GDM1 (cell line): ENCODE measurements at places on chromosomes 1 and 21.

DNA sequence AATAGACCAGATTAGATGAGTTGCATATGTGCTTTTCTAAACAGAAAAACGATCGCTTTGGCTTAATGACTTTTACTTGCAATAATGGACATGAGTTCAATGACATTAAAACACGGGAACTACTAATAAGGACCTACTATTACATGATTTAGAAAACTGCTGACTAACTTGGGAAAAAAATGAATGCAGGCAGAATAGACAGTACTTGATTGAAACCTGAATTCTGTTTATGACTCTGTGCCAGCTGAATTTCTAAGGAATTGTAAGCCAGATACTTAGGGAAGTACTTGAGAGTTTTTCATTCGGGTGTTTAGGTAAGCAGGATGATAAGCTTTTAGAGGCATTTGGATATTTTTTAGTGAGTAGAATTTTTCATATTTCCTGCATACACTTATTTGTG is 12.0 kb downstream of the ADGRL2 start:
- no peak for DNase-seq

DNA sequence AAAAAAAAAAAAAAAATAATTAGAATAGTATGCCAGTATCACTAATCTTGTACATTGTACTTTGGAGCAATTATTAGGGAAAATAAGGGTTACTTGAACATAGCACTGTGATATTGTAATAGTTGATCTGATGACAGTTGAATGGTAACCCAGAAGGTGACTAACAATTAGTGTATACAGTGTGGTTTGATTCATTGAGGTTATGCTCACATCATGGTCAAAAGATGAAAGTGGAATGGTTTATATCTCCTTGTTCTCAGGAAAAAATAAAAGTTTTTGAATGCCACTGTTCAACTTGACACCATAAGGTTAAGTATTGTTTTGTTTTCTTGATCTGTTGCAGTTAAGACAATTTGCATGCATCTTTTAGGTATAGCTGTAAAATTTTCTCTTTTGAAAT is 87.0 kb downstream of the GPR52 start:
- DNase-seq, result no peak

DNA sequence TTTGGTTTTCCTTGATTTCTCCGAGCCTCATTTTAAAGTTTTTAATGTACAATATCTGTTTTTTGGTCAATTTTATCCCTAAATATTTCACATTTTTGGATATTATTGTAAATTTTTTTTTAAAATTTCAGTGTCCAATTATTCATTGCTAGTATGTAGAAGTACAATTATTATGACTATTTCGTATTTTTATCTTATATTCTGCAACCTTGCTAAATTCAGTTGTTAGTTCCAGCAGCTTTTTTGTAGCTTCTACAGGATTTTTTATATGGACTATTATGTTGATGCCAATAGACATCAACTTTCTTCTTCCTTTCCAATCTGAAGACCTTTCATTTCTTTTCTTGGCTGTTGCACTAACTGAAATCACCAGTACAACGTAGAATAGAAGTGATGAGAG is 4.1 kb upstream of the PLA2G2F start:
- DNase-seq, result no peak

GRCh38 chr1:54114001-54114400 is 38.8 kb downstream of the CDCP2 start:
- DNase-seq, result no peak

DNA sequence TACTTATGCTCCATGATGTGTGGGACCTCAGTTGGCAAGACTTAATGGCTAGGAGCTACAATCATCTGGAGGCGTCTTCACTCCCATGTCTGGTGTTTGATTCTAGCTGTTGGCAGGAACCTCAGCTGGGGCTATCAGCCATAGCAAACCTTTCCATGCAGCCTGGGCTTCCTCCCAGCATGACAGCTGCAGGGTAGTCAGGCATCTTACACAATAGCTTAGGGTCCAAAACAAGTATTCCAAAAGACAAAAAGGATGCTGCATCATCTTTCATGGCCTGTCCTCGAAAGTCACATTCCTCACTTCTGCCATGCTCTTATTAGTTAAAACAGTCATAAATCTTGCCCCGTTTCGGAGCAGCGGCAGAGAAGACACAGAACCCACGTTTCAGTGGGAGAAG is 90.9 kb downstream of the LRRC8C start:
- DNase-seq, result no peak

DNA sequence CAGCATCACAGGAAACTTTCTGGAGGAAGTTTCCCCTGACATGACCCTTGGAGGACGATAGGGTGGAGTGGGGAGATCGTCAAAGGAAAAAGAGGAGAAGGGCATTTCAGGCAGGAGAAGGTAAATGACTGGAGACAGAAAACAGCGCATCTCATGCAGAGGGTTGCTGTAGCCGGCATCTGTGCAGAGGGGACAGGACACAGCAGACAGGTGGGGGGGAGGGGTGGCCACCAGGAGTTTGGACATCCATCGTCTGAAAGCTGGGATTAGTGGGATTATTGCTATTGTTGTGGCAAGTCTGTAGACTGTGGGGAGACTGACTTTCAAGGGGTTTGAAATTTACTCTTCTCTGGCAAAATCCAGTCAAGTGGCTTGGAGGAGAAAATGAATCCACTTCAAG is 463.9 kb downstream of the OMA1 start:
- no peak for DNase-seq

- no peak for DNase-seq
Measured at GRCh38 chr1:239011382-239011781, 375.0 kb upstream of the CHRM3 start.

GRCh38 chr1:185789501-185790193 is 55.5 kb downstream of the HMCN1 start:
- DNase-seq, result no peak

DNA sequence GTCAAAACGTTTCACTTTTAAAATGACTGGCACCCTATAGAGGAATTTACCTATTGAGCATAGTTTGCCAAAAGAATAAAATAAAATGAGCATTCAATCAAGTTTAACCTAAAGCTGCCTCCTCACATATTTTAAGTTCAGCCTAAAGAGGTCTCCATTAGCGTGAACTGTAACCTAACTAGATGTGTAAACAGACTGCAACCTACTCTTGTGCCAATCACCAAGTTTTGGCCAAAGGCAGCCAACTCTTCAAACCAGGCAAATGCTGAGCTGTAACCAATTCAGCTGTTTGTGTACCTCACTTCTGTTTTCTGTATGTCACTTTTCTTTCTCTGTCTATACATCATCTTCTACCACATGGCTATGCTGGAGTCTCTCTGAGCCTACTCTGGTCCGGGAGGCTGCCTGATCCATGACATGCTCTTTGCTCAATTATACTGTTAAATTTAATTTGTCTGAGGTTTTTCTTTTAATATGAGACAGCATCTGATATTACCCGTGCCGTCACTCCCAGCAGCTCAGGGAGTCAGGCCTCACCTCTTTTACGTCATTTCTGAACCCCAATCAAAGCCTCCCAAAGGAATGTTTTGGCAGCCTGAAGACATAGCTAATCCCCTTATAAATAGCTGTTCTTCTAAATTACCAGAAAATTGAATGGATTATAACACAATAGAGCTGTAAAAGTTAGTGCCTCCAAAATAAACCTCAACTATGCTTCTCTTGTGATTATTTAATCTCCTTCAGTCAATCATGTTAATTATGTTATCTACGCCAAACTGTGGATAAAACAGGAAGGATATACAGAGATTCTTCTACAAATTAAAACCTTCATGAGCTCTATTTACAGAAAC is 81.0 kb upstream of the NR5A2 start:
- DNase-seq, result no peak

GRCh38 chr21:45803618-45804340 is 160.3 kb downstream of the PCBP3 start:
- no peak for DNase-seq

DNA sequence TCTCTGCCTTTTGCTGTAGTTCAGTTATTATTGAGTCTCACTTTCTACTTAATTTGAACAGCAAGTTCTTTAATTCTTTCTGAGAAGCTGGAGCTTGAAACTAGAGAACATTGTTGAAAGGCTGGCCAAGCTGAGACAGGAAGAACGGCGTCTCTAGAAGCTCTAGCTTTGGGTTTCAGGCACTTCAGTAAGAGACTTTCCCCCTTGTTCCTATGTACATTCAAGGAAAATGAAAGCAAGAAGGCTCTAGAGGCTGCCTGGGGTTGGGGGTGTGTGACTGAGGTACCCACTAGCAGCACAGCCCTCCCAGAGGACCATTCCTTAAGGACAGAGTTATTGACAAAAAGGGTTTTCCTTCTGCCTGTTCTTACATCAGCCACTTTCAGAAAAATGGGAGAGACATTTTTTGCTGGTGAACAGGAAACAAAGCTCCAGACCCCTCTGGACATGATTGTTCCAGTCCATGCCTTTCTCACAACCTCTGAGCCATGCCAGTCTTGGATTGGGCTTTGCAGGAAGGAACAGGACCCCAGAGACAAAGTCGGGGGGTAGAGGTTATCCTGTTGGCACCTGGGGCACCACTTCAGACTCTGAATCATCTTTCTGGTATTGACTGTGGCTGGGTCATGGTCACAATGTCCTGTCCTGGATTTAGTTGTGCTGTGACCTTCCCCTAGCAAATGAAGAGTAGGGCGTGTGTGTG is 63.1 kb downstream of the LAMC2 start:
- no peak for DNase-seq

GRCh38 chr1:212098771-212099170 is 63.2 kb downstream of the DTL start:
- DNase-seq, result no peak

DNA sequence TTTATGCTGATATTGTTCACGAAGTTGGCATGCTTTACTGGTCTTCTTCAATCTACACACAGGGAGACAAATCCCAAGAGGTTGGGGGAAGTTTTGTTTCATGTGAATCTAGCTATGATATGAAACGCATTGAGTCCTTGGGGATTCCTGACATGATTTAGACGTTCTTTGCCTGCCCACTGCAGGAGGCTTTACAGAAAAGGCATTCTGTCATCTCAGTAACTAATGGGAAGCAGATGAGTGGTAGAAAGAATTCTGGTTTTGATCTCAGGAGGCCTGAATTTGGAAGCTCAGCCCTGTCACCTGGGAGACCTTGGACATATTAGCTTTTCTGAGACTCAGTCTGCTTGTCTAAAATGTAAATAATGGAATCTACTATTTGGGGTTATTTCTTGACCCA is 383.0 kb upstream of the NFIA start:
- no peak for DNase-seq

GRCh38 chr1:174815036-174815435 is 184.7 kb upstream of the CACYBP start:
- DNase-seq, result no peak

- no peak for DNase-seq
Measured at GRCh38 chr1:154871374-154871773, 1.3 kb upstream of the KCNN3 start.

DNA sequence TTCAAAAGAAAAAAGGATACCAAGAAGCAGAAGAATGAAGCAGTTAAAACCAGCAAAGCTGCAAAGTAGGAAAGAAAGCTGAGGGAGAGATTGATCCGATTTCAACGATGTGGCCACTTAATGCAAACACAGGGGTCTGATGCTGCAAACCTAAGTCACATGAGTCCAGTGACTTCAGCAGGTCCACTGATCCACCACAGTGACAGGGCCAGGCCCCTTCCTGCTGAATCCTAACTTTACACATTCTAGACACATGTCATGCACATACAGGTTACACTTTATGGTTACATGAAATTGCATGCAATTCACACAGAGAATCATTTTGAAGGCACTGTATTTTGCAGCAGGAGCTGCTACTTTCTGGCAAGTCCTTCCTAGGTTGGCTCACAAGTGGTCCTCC is 59.0 kb upstream of the LBR start:
- DNase-seq, result no peak

- no peak for DNase-seq
Measured at GRCh38 chr1:99811747-99812146, 38.4 kb upstream of the AGL start.

DNA sequence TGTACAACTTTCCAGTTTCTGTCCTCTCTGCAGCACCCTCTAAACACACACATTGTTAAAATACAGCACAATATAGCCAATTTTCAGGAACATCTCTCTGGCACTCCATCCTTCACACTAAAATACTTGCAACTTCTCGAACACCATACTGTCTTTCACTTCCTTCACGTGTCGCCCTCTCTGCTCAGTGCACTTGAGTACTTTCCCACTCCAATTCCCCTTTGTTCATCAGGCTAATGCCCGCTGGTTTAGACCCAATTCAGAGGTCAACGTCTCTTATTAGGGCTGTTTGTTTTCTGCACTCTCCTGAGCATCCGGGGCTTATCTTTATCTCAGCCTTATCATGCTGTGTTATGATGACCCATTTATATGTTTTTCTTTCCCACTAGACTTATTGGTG is 238.2 kb upstream of the SGIP1 start:
- no peak for DNase-seq
